ENCODE measurements at places on chromosomes 2 and 18. TPM values are rescaled to one million over a fixed set of nuclear protein-coding genes. Genes with fewer than 3 reads are reported as not detected.

NOL4 gene
- total RNA-seq: not detected

GRCh38 chr2:201280191-201281040, 20.1 kb downstream of the CASP8 start:
- no peak overlapping the region for H3K27ac ChIP-seq
- H3K27me3 ChIP-seq: no peaks in the 10 kb centered on the region
- no peaks in the 10 kb centered on the region for H3K4me1 ChIP-seq
- no peak for DNase-seq
- peaks cover 24% of the 10 kb centered on the region for H3K36me3 ChIP-seq

GRCh38 chr2:73448856-73449255, 63.2 kb downstream of the ALMS1 start:
- no peak overlapping the region for H3K27ac ChIP-seq
- no peaks in the 10 kb centered on the region for H3K4me1 ChIP-seq
- peaks cover 26% of the 10 kb centered on the region for H3K36me3 ChIP-seq
- no peaks in the 10 kb centered on the region for H3K27me3 ChIP-seq
- H3K4me3 ChIP-seq: no peak overlapping the region
- no peak for DNase-seq

DNA sequence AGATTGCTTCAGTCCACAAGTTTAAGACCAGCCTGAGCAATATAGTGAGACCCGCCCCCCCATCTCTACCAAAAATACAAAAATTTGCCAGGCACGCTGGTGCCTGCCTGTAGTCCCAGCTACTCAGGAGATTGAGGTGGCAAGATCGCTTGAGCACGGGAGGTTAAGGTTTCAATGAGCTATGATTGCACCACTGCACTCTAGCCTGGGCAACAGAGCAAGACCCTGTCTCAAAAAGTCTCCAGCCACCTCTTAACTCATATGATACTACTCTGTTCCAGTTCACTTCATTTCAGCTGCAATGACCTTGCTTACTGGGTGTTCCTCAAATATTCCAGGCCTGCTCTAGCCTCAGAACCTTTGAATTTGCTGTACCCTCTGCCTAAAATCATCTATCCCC, 11.4 kb downstream of the MEMO1 start:
- no peak overlapping the region for H3K4me3 ChIP-seq
- H3K4me1 ChIP-seq: 0 out of 2 replicates have a peak, but pooled peaks cover 4% of the 10 kb centered on the region
- H3K36me3 ChIP-seq: no peaks in the 10 kb centered on the region
- DNase-seq: no peak
- H3K27ac ChIP-seq: no peak overlapping the region
- H3K27me3 ChIP-seq: no peaks in the 10 kb centered on the region

DNA sequence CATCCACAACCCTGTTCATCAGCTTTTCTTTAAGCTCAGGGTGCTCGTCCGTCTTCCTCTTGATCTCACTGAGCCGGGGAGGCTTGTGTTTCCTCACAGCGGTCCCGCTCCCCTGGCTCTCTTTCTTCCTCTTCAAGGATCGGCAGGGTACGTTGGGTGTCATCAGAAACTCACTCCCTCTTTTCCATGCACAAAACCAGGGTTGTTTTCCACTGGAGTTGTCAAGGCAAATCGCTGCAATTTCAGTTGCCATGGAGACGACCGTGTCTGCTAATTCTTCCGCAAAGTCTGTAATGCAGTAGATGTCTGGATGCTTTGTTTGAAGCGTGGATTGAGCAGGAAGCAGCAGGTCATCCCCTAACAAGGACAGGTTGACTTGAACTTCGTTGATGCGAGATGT, 146.4 kb downstream of the DAW1 start:
- no peak for DNase-seq
- H3K4me3 ChIP-seq: no peak overlapping the region
- no peaks in the 10 kb centered on the region for H3K4me1 ChIP-seq
- H3K36me3 ChIP-seq: no peaks in the 10 kb centered on the region

- 0 out of 2 replicates have a peak, but pooled peaks cover 4% of the 10 kb centered on the region for H3K27me3 ChIP-seq
- no peak overlapping the region for H3K4me3 ChIP-seq
- no peaks in the 10 kb centered on the region for H3K4me1 ChIP-seq
- H3K27ac ChIP-seq: no peak overlapping the region
Observed at GRCh38 chr18:1995041-1995612, 576.2 kb downstream of the METTL4 start.

All from SJSA1 (cell line).